ENCODE measurements at places on chromosomes 12 and 14. TPM values are rescaled to one million over a fixed set of nuclear protein-coding genes. Genes with fewer than 3 reads are reported as not detected.

DNA sequence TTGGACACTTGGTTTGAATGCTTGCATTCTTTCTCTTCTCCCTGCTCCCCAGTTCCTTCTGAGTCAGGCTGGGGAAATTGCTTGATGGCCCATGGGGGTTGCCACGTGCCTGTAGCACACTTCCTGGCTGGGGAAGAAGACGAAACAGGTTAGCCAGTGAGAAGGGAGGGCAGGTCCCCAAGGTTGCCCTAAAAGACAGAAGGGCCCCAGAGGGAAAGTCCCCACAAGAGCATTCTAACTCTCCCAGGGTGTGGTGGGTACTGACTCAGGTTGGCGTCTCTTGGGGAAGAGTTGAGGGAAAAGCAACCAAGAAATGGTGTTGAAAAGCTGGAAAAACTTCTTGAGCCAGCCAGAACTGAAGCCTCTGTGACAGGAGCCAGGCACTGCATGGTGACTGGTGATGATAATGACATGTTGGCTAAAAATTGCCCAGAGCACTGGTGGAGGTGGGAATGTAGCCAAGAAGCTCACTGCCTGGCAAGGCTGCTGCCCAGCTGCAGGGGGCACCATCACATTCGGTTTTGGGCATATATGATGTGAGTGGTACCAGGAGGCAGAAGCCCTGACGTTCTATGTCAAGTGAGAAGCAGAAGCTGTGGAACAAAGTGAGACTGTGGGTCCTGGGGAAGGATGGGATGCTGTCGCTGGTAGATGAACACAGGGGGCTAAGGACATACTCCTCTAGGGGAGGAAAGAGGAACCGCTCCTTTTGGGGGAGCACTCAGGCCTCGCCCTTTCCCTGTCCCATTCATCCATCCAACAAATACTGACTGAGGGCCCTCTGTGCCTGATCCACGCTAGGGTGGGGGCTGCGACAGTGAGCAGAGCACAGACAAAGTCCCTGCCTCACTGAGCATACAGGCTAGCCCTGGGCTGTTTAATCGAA is 8.1 kb upstream of the RABGGTA start:
- no peak for DNase-seq

- no peak for DNase-seq
These were observed 55.4 kb downstream of the IRAK3 start for GRCh38 chr12:66244446-66244845.

DNA sequence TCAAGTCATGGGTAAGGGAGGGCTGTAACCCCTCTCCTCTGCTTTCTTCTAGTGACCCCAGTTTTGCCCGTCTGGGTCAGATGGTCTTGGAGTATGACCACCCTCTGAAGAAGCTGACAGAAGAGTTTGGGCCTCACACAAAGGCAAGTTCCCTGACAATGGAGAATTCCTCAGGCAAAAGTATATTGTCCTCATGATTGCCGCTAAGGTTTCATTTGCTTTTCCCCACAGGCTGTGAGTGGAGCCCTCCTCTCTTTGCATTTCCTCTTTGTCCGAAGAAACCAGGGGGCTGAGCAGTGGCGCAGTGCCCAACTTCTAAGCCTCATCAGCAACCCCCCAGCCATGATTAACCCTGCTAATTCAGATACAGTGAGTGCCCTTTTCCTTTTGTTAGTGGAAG is 12.1 kb downstream of the NCKAP1L start:
- no peak for DNase-seq

- peak; percentile 76 for DNase-seq
These were observed 74.3 kb upstream of the CPM start for GRCh38 chr12:69007101-69007854.

GRCh38 chr14:45868377-45868776 is 615.4 kb upstream of the MIS18BP1 start:
- DNase-seq = no peak

GRCh38 chr14:49732896-49733295 is 35.1 kb upstream of the KLHDC2 start:
- no peak for DNase-seq

DNA sequence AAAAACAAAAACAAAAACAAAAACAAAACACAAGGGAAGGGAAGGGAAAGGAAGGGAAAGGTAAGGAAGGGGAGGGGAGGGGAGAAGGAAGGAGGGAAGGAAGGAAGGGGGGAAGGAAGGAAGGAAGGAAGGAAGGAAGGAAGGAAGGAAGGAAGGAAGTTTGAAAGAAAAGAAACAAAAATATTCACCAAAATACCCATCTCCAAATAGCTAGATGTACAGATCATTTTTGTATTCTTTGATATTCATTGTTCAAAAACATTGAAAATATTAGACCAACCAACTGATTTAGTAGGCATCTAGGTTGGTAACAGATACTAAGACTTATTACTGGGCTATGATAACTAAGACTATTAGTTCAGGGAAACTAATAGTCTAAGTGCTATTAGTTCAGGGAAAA is 39.1 kb upstream of the USP15 start:
- DNase-seq = no peak

GRCh38 chr14:101476258-101476915 is 84.9 kb upstream of the DIO3 start:
- no peak for DNase-seq

DNA sequence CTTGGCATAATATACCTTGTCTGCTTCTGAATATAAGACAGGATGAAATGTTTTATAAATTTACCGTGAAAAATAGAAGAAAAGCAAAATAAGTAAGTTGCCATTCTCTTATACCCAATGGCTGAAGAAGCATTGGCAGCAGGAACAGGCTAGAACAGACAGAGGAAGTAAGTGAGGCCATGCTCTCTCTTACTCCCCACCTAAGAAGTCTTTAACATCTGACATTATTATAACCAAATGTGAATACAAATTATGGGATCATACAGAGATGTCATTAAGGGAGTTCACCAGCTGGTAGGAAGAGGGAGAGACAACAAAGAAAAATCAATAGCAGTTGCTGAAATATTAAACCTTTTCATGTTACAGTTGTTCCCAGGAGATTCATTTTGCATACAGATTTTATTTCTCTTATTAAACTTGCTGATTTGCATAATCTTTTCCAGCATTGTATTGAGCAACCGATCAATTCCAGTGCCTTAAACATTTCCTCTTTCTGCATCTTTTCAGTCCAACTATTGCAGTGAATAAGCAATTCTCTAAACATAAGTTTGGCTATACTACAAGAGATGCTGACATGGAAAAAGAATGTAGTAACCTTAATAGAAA is 270.6 kb downstream of the SLC6A15 start:
- DNase-seq = peak; percentile 90

Gene TOMM20L
- polyA plus RNA-seq = 0.64 TPM

Gene OAS1
- polyA plus RNA-seq = 3.5 TPM

Gene PEX5
- 36.2 TPM for polyA plus RNA-seq

Gene STYK1
- not detected for polyA plus RNA-seq

Measured in muscle of back (tissue), 13 donors.